NCI-H2029 treated with DMSO at 0.1 percent for 48 hours (cell line): ENCODE measurements at places on chromosomes 7 and 10.

- no peak for DNase-seq
Measured at GRCh38 chr7:92750946-92751345, 85.4 kb downstream of the CDK6 start.

DNA sequence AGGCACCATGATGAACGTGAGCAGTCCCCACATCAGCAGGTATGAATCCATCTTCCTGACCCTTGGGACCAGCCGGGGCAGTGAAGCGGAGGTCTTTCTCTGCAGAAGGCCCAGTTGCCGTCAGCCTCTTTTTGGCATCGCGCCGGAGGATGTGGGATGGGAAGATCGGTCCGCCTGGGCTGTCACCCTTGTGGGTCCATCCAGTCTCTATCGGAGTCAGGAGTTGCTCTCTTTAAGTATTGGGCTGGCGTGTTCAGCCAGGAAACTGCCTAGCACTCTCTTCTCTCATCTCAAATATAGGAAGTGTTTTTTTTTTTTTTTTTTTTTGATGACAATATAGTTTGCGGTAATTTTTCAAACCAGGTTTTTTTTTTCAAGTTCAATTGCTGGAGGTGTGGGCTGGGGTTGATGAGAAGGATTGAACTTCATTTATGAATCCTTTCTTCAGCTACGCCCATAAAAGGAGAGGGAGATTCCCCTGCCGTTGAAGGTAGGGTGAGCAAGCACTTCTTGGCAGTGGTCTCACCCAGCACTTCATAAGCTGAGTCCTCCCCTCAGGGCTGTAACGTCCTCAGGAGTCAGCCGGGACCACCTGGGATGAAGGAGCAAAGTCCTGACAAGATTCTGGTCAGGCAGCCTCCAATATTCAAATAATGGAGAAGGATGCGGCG, at the start of gene IL2RA:
IL2RA (minus strand) TSS at position 267 of the 671 bp plus-strand sequence; CDS start at position 51, 216 bp downstream.
- DNase-seq = no peak

- no peak for DNase-seq
Measured at GRCh38 chr7:41955451-41955850, 252.6 kb upstream of the INHBA start.

DNA sequence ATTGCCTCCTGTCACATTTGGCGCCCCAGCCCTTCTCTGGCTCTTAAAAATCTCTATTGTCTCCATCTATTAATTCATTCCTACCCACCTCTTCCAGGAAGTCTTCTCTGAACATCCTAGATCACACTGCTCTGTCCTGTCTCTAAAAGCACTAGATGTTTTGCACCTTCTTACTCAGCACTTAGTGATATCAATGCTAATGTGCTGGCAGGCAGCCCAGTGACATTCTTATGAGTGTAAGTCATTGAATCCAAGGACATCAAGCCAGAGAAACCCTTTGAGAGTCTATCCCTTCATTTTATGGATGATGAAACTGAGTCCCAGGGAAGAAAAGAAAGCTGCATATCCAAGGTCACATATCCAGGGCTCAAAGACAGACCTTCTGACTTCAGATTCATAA, 48.3 kb upstream of the PAX2 start:
- DNase-seq = no peak

DNA sequence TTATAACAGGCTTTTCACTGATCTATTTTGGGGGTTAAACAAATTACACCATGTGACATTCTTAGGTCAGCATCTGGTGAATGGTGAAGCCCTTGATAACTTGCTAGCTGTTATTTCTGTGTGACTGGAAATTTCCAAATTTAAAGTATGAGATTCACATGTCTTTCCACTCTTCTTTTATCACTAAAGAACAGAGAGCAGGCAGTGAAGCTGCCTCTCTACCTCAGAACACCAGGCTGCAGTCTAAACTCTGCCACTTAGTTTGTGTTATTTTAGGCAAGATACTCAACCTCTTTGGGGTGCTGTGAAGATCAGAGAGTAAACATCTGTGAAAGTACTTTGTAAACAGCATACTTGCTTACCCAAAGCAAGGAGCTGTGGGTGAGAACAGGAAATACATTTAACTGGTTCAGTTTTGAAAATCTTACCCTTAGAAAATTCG, 15.5 kb upstream of the SP4 start:
- no peak for DNase-seq

DNA sequence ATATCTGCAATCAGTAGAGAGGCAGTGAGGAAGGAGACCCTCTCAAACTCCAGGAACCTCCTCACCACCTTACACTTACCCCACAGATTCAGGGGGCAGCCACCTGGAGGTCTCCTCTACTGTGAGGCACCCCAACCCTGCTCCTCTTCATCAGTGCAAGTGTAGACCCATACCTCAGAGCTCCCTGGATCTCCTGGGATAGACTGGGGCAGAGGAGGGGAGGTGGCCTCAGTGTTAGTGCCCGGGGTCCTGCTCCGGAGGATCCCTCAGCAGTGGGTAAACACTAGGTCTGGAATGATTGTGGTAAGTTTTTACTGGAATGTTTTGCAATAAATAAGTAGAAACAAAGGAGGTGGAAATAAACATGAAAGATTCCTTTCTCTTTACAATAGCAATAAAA, 31.1 kb downstream of the ANTXRL start:
- no peak for DNase-seq

DNA sequence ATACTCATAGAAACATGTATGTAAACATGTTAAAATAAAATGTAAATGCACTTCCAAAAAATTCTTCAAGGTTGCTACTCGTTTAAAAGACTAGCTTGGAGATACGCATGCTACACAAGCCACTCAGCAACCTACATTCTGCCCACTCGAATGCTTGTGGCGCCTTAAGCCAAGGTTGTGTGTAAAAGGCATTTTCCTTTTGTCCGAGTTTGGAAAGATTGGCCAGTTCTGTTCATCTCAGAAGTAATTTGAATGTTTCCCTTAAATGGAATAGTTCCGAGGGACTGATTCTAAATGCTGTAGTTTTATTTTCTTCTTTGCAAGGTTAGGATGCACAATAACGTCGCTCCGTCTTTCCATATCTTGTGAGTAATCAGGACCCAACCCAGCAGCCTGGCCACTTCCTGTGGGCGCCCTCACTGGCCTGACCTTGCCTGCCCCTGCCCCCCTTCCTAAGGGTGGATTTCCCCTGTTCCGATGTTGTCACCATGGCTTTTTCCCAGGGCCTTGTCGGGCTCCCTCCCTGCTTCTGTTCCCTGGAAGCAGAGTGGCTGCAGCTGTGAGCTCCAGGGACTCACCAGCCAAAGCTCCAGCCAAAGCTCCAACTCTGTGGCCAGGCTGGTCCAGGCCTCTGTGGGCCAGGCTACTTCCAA, 70.6 kb downstream of the PTPRE start:
- no peak for DNase-seq

- DNase-seq = no peak
Measured at GRCh38 chr10:44703241-44704155, 207.6 kb upstream of the TMEM72 start.

DNA sequence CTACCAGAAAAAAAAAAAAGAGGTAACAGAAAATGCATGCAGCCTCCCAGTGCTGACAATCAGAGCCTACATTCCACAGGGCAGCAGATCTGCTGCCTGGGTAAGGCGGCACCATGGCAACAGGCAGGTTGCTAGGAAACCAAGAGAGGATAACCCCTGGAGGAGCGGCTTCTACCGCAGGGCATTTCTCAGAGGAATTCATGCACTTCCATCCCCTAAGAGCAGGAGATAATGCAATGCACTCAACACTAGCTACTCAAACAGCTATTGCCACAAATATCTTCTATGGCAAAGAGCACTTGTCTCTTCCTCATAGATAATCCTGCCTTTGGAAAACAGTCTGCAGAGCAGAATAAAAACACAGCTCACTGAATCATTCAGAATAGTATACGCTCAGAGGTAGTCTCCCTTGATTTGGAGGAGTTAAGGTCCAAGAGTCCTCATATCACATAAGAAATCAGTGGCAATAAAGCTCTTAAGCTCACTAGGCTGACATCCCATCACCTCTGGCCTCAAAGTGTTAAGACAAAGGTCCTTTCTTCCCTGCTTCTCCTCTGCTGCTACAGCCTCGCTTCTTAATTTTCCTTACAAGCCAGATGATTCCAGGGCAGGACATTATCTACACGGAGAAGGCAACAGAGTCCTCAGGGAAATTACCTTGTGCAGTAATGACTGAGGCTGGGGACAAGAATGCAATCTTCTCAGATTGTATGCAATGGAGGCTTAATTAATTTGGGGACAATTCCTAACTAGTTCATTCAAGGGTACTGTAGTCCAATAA, 10.7 kb downstream of the PSAP start:
- DNase-seq = no peak

- DNase-seq = no peak
Measured at GRCh38 chr10:127254276-127254675, 57.9 kb upstream of the INSYN2A start.

GRCh38 chr10:95552679-95553342, 8.4 kb downstream of the SORBS1 start:
- no peak for DNase-seq

DNA sequence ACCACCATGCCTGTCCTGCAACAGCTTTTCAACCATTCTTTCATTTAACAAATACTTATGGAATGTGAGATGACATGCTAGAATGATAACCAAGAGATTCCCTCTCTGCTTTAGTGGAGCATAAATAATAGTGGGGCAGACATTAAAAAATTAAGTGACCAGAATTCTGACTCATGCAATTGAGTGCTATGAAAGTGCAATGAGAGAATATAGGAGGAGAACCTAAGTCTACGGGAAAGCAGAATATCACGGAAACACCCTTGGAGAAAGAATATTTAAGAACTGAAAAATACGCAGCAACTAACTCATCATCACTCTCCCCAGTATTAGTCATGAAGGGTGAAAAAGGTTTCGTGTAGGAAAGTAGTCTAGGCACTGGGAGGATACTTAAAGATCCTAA, 7.1 kb downstream of the KIF5B start:
- DNase-seq = no peak

GRCh38 chr7:94781236-94781635, 125.3 kb upstream of the SGCE start:
- no peak for DNase-seq

DNA sequence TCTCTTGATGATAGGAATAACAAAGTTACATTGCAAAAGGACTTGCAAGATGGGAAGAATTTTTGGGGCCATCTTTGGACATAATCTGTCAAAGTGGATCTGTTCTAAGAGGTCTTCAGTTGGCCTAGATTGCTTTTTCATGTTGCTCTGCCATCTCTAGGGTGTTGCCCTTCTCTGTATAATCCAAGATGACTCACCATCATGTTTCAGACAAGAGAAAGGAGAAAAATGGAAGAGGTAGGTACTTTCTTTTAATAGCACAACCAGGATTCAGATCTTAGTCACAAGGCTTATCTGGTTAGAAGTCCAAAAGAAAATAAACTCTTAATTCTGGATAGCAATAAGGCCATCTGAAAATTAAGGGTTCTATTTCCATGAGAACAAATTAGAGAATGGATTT, 38.7 kb upstream of the FOXP2 start:
- no peak for DNase-seq

GRCh38 chr10:119209035-119209735, 1.8 kb downstream of the GRK5 start:
- DNase-seq = no peak

DNA sequence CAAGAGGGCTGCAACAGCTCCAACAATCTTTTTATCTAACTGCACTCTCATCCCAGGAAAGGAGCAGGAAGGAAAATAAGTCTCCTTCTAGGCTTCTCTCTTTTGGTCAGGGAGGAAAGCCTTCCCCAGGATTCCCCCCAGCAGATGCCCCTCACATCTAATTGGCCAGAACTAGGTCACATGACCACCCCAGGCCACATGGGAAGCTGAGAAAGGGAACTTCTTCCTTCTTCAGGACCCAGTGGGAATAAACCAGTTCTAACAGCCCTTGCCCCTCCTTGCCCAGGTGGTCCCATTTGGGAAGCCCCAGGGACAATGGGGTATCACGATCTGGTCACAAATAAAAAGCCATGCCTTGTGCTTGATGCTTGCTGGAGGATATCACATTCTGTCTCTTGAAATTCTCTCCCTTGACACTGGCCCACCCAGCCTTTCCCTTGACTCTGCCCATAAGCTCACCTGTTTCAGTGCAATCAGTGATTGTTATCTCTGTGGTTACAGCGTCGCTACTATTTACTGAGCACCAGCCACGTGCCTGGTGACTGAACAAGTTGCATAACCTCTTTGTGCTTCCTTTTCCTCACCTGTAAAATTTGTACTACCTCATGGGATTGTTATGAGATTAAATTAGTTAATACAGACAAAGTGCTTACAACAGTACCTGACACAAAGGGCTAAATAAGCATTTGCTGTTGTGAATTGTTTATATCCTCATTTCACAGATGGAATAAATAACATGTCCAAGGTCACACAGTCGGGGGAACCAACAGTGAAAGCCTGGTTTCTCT, 9.0 kb upstream of the TACR2 start:
- DNase-seq = peak; percentile 50

DNA sequence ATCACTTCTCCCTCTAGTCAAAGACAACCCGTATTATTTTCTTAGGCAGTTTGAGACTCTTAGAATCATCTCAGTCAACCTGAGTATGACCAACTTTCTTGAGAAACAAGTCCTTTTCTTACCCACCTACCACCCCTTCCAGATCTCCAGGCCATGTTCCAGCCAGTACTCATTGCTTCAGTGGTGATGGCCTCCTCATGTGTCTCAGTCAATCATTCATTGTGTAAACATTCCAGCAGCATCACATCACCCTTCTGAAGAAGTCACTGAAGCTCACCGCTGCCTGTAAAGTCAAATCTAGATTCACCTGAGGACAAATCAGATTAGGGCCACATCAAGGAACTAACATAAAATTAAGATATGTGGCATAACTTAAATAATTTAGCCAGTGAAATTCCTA, 467.2 kb upstream of the NRP1 start:
- DNase-seq = no peak

DNA sequence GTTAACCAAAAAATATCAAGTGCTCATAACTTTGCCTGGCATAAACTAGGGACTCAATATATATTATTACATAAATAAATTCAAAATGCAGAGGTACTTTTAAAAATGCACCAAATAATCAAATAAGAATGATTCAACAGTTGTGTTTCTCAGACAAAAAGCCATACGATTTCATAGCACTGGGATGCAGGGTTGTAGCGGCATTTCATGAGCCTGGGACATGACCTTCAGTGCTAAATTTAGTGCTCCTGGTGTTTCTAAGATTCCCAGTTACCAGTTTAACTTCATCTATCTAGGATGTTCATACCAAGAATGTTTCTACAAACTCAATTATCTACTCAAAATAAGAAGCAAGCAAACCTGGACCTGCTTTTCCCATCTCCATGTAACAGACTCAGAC, 4.0 kb downstream of the JAZF1 start:
- DNase-seq = no peak

GRCh38 chr10:68899186-68899745, 1.8 kb upstream of the DDX50 start:
- DNase-seq = no peak

- no peak for DNase-seq
Measured at GRCh38 chr7:17952387-17952786, 12.1 kb upstream of the SNX13 start.

GRCh38 chr10:58089739-58090138, 178.0 kb downstream of the IPMK start:
- DNase-seq = no peak

GRCh38 chr7:151542606-151543130, 23.0 kb upstream of the RHEB start:
- DNase-seq = no peak

DNA sequence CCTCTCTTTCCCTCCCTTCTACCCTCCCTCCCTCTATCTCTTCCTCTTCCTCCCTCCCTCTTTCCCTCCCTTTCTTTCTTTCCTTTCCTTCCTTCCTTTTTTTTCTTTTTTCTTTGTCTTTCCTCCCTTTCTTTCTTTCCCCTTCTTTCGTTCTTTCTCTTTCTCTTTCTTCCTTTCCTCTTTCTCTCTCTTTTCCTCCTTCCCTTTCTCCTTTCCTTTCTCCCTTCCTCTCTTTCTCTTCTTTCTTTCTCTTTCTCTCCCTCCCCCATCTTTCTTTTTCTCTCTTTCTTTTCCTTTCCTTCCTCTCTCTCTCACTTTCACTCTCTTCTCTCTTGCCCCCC, 7.4 kb downstream of the CLDN3 start:
- DNase-seq = no peak
